Renal cortex interstitium (tissue), 15 donors: ENCODE measurements at places on chromosomes 2 and 18. TPM values are rescaled to one million over a fixed set of nuclear protein-coding genes. Genes with fewer than 3 reads are reported as not detected.

COLEC12 gene
- 28.9 TPM for polyA plus RNA-seq

GRCh38 chr2:10608273-10608672 lies 81.5 kb downstream of the NOL10 start:
- no peak for DNase-seq

GRCh38 chr2:37720533-37721200 lies 49.2 kb upstream of the CDC42EP3 start:
- no peak for DNase-seq

- DNase-seq = no peak
Observed at GRCh38 chr2:74843899-74844298, 10.0 kb downstream of the HK2 start.

GRCh38 chr18:3972291-3972930 lies 482.7 kb downstream of the DLGAP1 start:
- DNase-seq = no peak

C2orf66 gene
- polyA plus RNA-seq = 0.71 TPM

DNA sequence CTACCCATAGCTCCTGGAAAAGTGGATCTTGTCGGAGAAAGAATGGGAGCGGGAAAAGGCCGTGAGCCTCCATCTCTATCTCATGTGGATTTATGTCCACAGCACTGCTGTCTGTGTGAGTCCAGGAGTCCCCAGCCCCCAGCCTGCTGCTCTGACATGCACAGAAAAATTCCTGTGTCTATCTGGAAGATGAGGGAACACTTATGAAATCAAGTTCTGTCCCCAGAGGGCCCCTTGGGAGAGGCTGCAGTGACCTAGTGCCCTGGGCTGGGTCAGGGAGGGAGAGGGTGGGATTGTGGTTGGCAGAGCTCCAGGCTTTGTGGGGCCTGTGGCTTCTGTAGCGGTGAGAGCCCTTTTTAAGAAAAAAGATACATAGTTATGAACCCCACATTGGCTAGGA lies 37.6 kb downstream of the HJURP start:
- no peak for DNase-seq

CYS1 gene
- 103 TPM for polyA plus RNA-seq

DNA sequence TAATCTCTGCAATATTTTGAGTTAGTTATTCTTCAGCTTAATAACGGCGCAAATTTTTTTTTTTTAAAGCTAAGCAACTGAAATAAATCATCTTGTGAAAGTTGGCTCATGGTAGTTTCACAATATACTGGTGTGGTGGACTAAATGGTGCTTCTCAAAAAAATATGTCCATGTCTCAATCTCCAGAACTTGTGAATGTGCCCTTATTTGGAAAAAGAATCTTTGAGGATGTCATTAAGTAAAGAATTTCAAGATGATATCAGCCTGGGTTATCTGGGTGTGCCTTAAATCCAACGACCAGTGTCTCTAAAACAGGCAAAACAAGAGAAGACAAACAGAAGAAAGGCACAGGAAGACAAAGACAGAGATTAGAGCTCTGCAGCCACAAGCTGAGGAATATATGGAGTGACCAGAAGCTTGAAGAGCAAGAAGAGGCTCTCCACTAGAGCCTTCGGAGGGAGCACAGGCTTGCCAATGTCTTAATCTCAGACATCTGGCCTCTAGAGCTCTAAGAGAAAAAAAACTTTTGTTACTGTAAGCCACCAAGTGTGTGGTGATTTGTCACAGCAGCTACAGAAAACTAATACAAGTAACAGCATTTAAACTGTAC lies 71.4 kb downstream of the HNMT start:
- no peak for DNase-seq

REG1B gene
- not detected for polyA plus RNA-seq

DNA sequence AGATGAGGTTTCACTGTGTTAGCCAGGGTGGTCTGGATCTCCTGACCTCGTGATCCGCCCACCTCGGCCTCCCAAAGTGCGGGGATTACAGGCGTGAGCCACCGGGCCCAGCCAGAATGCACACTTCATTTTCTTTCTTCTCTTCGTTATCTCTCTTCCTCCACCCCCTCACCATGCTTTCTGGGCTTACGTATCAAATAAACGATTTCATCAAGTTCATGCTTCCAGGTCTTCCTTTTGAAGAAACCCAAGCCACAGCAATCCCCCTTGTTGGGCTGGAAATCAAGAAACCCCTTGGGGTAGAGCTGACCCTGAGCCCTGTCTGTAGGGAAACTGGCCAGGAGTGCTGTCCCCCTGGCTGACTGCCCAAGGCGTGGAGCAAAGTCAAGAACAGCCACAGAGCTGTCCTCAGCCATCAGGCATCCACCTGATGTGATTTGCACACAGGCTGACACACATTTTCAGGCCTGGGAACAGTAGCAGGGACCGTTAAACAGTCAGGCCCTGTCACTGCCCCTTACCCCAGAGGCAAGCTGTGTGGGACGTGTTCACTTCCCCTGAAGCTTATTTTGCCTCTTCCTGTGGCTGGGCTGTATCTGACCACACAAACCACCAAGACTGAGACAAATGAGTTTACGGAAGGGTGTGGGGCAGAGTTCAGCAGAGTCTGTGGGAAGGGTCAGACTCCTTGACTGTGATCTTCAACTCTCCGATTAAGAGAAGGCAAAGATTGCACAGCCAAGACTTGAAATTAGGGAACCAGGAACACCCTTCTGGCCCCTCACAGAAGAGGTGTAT lies 15.1 kb upstream of the NMUR1 start:
- no peak for DNase-seq

GRCh38 chr2:16525265-16525887 lies 140.3 kb downstream of the CYRIA start:
- DNase-seq = no peak
